ENCODE measurements at places on chromosomes 2 and 18. TPM values are rescaled to one million over a fixed set of nuclear protein-coding genes. Genes with fewer than 3 reads are reported as not detected.

SNORC gene
- 2.1 TPM for total RNA-seq

RAB17 gene
- total RNA-seq = 1.5 TPM

- no peak for DNase-seq
Measured at GRCh38 chr2:112220831-112221230, 34.0 kb downstream of the ZC3H8 start.

- DNase-seq = no peak
Measured at GRCh38 chr2:26126074-26126473, 46.8 kb upstream of the GAREM2 start.

DNA sequence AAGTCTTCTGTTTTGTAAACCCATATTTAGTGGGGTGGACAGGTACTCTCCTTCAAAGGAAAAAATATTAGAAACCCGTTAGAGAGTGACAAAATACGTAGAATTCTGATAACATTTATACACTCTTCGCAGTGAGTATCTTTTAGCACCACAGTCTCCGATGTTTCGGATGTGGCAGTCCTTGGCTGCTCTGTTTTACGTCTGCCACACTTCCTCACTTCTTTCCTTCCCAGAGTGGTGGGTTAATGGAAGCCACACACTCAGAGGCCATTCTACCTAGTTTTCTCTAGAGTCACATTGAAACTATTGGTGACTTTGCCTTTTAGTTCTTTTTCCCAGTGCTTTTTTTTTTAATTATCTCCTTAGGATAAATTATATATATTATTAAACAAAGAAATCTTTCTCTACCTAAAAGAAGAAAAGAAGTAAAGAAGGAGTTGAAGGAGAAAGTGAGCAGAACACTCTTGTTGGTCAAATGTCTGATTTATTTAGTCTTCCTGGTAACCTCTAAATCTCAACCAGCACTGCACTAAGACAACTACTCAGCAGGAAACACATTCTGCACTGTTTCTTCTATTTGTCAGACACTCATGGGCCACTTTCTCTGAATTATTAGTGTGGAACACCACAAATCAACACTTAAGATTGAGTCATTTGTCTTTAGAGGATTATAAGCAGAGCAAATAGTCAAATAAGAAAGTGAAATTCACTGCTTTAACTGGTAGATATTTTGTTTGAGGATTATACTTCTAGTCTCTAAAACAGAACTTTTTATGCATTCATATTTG, 451.3 kb upstream of the TMEFF2 start:
- DNase-seq = no peak

- DNase-seq = no peak
Measured at GRCh38 chr2:45706033-45706432, 54.6 kb downstream of the PRKCE start.
